ENCODE measurements at places on chromosomes 4 and X.

- DNase-seq: no peak
These were observed 59.8 kb downstream of the ZNF711 start for GRCh38 chrX:85303544-85303943.

GRCh38 chr4:35325908-35326453 is 918.3 kb downstream of the ARAP2 start:
- no peak for DNase-seq

- no peak for DNase-seq
These were observed 101.9 kb downstream of the AFF1 start for GRCh38 chr4:87036713-87037112.

DNA sequence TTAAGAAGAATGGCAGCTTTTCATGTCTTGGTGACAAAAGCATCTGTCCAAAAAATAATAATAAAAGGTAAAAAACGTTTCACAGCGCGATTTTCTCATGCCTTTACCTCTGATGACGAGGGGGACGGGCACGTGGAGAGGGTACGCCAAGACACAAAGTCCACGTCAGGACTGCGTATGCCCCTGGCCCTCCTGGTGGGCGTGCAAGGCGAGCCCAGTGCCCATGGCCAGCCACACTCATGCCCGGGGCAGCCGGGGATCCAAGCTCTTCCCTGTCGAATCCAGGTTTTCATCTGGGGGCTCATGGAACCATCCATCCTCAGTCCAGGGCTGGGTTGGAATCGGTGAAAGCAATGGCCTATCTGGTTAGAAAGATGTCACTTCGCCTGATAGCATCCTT is 176.6 kb downstream of the AFAP1 start:
- no peak for DNase-seq

- no peak for DNase-seq
These were observed 22.1 kb downstream of the DGKK start for GRCh38 chrX:50448565-50448964.

DNA sequence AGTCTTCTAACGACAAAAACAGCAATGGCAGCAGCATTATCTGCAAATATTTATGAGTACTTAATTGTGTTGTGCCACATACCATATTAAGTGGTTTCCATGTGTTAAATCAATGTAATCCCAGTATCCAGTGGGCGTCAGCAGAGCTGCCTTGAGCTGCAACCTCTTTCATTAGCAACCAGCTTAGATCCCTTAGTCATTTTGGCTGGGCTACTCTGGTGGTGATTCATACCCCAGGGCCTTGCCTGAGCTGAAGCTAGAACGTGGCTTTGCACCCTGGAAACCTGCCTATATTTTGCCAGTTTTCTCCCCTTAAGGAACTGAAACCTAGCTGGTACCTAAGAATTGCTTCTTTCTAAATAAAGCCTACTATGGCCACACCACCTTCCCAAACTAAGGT is 474.3 kb upstream of the FTHL17 start:
- DNase-seq: no peak

GRCh38 chr4:80461412-80461811 is 125.9 kb downstream of the CFAP299 start:
- DNase-seq: no peak

- no peak for DNase-seq
These were observed 499.3 kb downstream of the EPHA5 start for GRCh38 chr4:65170768-65171514.

DNA sequence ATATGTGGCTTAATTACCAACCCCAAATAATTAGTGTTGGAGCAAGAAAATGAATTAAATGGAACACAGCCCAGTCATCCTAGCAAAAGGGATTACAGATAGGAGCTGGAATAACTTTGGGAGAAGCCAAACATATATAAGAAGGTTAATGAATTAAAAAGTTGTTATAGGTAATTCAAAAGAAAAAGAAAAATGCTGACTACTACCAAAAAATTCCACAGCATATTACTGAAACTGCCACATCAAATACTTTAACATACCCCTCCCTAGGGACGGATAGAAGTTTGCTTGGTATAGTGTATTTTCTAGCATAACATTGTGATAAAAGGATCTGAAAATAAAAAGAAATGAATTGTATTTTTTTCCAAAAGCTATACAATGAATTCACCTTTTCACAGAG is 99.5 kb downstream of the ENOX2 start:
- no peak for DNase-seq

GRCh38 chr4:53905941-53906377 is 158.4 kb downstream of the CHIC2 start:
- no peak for DNase-seq

- no peak for DNase-seq
These were observed 41.2 kb upstream of the RASGEF1B start for GRCh38 chr4:81512757-81513501.

GRCh38 chrX:154541896-154542722 is 4.5 kb downstream of the G6PD start:
- DNase-seq: peak; percentile 40

- no peak for DNase-seq
These were observed 2.3 kb upstream of the CHIC2 start for GRCh38 chr4:54066718-54067129.

DNA sequence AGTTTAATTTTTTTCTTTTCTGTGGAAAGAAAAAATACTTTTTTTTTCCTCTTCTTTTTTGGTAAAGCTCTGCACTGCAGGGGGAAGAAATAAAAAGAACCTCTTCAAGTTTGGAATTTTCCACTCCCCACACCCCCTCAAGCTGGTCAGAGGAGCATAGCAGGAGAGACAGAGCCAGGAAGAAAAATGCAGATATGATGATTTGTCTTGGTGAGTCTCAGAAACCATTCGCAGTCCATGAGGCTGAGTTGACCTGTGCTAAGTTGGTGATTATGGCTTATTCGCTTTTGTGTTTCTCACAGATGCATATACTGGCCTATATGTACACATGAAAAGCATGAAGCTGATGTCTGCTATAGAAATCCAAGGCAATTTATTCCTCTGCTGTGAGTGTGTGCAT is 205.9 kb downstream of the LDB2 start:
- DNase-seq: no peak

- no peak for DNase-seq
These were observed 28.7 kb downstream of the TMEM31 start for GRCh38 chrX:103739421-103739820.

DNA sequence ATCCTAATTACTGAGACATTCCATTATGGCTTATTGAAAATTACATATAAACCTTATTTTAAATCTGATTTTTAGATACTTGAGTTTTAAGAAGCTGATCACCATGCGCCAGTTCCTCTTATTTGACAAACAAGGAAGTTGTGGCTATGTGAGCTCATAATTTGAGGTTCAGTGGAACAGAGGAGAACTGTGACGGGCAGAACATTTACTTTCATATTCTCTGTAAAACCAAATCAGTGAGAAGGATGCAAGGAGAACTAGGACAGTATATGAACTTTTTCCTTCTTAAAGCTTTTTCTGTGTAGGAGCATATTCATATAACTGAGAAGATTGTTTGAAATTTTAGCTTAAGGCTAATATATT is 25.3 kb downstream of the STIM2 start:
- no peak for DNase-seq

GRCh38 chrX:111483881-111484280 is 27.6 kb upstream of the SERTM2 start:
- no peak for DNase-seq

- no peak for DNase-seq
These were observed 4.8 kb downstream of the SAT1 start for GRCh38 chrX:23787745-23788118.

DNA sequence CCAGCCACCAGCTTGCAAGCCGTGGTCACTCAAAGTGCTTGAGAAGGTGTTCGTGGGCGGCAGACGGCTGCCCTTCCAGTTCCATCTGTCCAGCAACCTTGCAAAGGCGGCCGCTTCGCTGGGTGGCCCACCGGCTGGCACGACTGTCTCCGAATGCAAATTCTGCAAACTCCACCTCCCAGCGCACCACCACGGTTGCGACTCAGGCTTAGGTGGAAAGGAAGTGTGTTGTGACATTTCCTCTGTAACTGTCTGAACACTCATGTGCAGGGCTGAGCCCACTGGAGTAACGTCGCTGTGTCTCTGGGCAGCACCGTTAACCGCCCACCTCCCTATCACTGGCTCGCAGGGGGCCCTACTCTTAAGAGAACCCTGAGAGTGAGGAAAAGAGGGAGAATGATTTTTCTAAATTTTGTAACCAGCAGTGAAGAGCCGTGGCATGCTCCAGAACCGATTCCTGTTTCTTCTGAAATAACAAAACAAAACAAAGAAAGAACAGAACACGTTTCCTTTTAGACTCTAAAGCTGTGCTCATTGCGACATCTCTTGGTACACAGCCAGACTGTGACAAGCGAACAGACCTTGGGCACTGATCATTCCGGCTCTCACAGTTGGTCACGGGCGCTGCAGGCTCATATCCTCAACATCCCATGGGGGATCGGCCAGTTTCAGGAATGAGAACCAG is at the start of gene P2RY8:
Gene P2RY8 (minus strand): TSS at position 155 of the 685 bp plus-strand sequence. CDS start 70,627 bp downstream, outside the sequence.
- DNase-seq: peak; percentile 73

GRCh38 chrX:103201041-103201440 is 13.9 kb upstream of the BEX4 start:
- DNase-seq: no peak

- no peak for DNase-seq
These were observed 325.9 kb downstream of the ANKRD50 start for GRCh38 chr4:124386648-124387047.

- no peak for DNase-seq
These were observed 29.6 kb downstream of the AREG start for GRCh38 chr4:74474345-74475090.

- no peak for DNase-seq
These were observed 87.7 kb upstream of the EFHC2 start for GRCh38 chrX:44431194-44431593.

- peak; percentile 2 for DNase-seq
These were observed 54.4 kb upstream of the LCORL start for GRCh38 chr4:18075823-18076433.

- no peak for DNase-seq
These were observed 10.5 kb downstream of the PRKG2 start for GRCh38 chr4:81204571-81204970.

GRCh38 chr4:110610940-110611831 is 11.7 kb downstream of the PITX2 start:
- DNase-seq: no peak

DNA sequence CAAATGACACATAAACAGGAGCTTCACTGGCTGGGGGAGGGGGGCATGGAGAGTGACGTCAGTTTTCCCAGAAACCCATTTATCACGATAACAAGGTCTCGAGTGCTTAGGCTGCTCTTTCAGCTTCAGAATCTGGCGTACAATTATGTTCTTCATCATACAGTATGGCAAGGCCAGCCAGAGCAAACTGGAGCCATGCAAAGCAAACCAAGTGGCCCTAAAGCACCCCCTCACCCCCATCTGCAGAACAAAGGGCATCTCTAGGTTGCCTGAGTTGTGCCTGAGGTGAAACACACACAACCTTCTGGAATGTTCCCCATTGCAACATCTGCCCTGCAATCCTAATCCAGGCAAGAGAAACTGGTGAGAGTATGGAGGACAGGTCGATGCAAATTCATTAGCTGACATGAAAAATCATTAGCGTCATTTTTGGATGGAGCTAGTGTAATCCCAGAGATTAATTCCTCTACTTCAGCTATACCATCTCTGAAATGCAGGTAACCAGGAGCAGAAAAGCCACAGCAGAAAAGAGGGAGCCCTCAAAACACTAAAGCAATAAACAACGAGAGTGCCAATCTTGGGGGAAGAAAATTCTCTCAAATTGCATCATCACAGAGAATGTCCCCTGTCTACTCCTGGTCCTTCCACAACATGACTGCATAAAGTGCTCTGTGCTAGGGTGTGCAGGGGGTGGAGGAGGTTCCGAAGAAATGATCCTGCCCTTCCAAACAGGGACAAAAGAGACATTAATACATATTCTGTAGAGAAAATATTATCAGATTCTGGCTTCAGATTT is 1.8 kb downstream of the SEPTIN6 start:
- DNase-seq: peak; percentile 73

GRCh38 chr4:87087420-87087819 is 133.0 kb downstream of the KLHL8 start:
- no peak for DNase-seq

DNA sequence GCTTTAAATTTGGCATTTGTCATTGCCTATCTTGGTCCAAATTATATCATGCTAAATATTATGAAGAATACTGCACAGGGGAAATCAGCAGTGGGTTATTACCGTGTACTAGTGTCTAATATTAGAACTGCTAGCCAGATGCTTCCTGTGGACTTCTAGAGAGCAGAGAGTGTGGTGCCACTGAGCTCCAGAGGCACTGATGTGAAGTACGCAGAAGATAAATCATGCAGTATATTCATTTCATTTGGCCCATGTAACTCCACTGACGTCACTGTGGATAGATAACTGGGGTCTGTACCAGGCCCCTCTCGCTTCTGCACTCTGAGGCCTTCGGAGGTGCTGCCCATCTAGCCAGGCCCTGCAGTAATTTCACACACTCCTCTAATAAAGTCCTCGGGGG is 80.0 kb downstream of the ALPK1 start:
- no peak for DNase-seq

GRCh38 chrX:115018944-115019343 is 1.5 kb upstream of the IL13RA2 start:
- no peak for DNase-seq

GRCh38 chr4:178414881-178415446 is 972.7 kb upstream of the AGA start:
- DNase-seq: no peak

Measured in activated CD4-positive, alpha-beta T cell treated with anti-CD3 and anti-CD28 coated beads, Interleukin-2, amount 50 U/mL, for 4 hours (primary cell).